HAP-1 (cell line): ENCODE measurements at places on chromosomes 2 and 18.

GRCh38 chr2:234189786-234190300, 139.3 kb downstream of the SPP2 start:
- no peak for DNase-seq

GRCh38 chr2:1484131-1484884, 71.0 kb downstream of the TPO start:
- no peak for DNase-seq

- no peak for DNase-seq
These were observed 22.1 kb downstream of the CHCHD5 start for GRCh38 chr2:112606547-112606946.

DNA sequence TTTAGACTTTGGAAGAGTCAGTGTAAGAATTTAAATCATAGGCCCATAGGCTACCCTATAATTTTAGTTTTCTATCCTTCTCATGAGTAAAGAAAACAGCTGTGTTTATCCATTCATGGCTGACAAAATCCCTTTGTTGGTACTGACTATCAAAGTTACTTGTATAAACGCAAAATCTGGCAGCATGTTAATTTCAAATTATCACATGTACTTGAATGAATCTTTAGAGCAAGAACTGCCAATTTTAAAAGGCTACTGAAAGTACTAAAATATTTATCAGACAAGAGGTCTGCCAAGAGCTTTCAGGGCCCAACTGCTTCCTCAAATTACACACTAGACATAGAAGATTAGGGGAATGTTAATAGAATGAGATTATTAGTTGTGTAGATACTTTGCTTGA, 66.6 kb downstream of the MYL12B start:
- DNase-seq = no peak

DNA sequence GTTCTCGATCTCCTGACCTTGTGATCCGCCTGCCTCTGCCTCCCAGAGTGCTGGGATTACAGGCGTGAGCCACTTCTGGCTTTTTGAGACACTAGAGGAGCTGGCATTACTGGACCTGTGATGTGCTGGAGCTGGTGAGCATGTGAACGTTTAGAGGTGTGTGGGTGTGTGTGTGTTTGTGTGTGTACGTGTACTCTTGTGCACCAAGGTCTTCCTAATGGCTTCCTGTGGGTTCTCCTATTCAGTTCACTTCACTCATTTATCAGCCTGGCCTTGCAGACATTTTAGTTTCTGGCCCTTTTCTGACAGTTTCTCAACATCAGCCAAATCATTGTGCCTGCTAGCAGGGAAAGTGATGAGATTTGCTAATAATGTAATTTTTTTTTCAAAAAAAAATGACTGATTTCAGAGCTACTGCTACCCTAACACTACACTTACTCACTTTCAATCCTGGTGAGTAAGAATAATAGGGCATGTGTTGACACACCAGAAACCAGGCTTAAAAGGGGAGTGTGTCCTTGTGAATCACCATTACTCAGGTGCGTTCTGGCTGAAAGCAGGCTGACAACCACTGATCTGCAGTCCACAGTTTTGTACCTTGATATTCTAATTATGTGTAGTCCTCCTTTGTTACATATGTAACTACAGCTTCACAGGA, 41.0 kb upstream of the ACTR3 start:
- no peak for DNase-seq

GRCh38 chr2:232541195-232541960, 1.9 kb downstream of the CHRNG start:
- no peak for DNase-seq

DNA sequence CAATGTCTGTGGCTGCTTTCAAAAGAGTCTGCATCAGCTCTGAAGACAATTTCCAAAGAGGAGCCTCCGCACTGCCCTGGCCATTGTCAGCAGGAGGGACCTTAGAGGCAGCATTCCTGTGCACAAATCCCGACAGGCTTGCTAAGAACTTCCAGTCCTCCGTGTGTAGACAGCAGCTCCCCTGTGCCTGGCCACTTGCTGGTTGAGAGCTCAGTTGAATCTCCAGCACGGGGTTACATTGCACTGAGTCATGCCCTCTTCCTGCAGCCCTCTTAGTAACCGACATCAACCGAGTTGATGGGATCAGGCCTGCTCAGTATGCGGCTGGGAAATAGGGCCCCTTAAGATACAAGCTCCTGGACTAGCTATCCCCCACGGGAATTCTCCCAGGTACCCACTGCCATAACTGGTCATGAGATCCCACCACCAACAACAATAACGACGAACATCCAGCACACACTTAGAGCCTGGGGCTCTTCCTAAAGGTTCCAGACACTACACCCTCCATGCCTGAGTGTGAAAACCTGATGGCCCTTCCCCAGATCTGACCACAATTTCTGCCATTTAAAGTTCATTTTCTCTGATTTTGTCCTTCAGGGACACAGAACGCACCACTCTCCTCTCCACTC, 12.0 kb downstream of the ATP6V1B1 start:
- DNase-seq = no peak

GRCh38 chr2:55962915-55963314, 39.3 kb upstream of the EFEMP1 start:
- no peak for DNase-seq

- DNase-seq = no peak
These were observed 121.2 kb downstream of the SPP2 start for GRCh38 chr2:234171666-234172065.

- DNase-seq = no peak
These were observed 181.1 kb upstream of the PGAP1 start for GRCh38 chr2:197107291-197108269.

DNA sequence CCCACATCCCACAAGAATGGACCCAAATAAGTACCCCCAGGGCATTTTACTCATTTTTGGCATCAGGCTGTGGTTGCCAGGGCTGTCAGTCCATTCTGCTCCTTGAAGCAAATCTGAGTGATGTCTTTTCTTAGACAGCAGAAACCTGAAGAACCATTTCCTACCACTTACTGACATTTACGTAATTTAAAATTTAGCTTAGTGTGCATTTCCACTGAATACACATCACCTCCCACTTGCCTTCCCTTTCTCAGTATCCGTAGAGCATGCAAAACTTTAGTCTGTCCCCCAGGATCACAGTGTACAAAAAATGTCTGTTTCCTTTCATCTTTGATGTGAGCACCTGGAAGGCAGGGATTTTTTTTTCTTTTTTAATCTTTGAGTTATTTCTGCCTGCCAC, 130.3 kb downstream of the XIRP2 start:
- DNase-seq = no peak

DNA sequence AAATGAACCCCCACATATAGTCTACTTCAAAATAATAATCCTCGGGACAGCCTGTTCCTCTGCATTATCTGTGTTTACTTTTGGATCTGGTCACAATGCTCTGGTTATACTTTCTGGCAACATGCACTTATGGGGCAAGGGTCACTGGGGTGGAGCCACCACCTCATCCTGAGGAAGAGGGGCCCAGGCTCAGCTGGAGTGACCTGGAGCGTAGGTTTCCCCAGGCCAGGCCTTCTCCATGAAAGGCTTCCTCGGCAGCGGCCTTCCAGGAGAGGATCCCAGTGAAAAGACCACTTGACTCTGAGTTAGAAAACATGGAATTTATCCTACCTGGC, 237.4 kb downstream of the SETBP1 start:
- no peak for DNase-seq

DNA sequence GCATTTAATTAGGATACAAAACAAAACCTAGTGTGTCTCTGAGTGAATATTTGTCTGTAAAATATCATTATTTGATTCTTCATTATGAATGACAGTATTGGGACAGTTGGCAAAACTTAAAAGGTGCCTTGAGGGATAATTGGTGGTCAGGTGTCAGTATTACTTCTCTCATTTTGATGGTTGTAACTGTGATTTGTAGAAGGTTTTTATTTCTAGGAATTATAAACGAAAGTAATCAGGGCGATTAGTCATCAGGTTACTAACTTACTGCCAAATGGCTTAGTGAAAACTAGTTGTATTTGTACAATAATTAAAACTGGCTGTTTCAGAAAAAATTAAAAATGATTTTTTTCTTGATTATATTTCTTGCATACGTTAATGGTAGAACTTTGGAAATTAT, 117.6 kb downstream of the BIRC6 start:
- DNase-seq = no peak

DNA sequence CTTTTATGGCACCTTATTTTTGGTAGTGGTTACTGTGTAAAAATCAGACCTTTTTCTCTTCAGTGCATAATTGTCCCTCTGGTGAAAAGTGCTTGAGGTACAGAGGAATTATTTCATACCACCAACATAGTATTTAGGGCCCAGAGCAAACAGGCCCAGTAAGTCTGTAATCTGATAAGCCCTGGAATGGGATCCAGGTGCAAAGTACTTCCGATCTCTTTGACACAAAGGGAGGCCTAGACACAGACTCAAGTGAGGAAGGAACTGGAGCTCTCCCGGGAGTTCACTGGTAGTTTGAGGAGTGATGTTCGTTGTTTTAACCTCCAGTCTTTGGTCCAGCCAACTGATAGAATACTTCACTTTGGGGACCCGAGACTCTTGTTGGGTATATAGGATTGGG, 57.4 kb downstream of the RAB31 start:
- no peak for DNase-seq

DNA sequence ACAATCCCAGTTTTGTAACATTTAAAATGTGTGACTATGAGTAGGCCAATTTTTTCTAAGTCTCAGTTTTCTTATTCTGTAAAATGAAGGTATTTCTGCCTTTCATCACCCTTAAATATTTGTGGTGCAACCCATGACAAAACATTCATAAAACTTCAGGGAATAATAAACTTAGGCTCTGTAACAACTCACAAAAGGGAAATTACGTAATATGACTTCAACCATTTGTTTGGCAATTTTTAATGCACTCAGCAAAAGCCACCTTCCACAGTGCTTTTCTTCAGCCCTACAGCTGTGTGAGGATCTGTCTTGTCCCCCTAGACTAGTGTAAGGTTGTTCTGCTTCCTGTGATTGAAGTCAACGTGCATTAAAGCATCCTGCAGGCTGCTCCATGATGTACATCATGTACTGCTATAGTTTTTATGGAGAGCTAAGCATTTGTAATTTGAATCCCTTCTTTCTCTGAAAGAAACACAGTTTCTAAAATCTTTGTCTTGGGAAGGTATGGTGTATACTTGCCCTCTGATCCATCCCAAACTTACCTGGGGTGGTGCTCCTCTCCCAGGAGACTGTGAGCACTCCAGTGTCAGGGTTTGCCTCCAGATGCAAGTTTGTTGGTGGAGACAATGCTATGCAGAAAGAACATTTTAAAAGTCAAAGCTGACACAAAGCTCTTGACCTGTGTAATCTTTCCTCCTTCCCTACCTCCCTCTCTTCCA, 39.1 kb downstream of the FN1 start:
- DNase-seq = no peak

DNA sequence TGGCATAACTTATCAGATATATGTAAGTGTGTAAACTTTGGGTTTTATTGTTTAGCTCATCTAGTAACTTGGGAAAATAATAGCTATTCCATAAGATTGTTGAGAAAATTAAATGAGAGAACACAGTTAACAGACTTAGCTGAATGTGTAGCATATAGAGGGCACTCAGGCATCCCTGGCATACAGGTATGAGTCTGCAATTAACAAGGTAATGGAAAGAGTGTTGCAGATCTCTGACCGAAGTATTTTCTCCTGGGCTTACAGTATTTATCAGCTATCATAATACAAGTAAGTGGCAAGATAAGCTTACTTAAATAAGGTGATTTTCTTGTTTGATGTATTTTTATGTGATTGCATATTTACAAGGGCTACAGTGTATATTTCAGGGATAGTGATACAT, 7.9 kb upstream of the COBLL1 start:
- DNase-seq = no peak

DNA sequence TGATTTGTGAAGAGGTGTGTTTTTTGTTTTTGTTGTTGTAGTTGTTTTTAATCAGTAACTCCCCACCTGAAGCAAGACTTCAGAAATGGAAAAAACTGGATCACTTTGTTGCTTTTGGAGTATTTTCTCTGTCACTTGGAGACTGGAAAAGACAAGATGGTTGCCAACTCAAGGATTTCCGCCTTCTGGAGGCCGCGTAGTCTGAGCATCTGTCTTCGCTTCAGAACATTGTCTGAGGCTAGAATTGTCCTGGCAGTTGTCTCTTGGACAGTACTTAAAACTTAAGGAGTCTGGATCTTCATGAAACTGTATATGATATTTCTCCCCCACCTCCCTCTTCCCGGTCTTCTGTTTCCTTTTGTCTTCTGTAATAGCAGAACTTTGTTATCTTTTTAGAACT, 67.7 kb downstream of the ARHGAP28 start:
- no peak for DNase-seq

GRCh38 chr2:240909216-240909974, 3.3 kb downstream of the CROCC2 start:
- DNase-seq = no peak

DNA sequence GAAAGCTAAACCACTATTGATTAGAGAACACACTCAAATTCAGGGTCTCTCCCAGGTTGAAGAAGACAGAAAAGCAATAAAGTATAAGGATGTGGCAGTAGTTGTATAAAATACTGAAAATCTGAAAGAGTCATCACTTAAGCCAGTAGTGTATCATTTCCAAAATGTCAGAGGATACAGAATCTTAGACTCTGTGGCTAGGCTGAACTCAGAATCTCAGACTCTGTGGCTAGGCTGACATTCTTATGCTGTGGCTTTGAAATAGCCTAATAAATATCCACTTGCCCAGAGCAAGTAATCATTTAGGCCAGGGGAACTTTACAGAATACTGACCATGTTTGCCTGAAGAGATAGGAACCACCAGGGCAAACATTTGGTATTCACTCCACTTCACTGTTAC, 13.1 kb downstream of the MCFD2 start:
- no peak for DNase-seq

DNA sequence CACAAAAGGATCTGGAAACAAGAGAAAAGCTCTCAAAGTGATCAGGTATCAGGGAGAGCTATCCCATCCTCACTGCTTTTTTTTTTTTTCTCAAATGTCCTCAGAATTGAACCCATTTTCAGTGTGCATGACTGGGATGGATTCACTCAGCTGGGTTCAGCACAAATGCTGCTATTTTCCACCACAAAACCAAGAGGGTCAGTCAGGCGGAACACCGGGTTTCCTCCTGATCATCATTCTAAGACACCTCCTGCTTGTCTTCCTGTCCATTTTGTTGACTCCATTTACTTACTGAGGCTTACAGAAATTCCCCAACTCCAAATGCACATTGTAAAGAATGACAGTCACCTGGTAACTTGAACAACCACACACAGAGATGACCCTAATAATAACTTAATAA, 39.9 kb downstream of the CYRIA start:
- DNase-seq = no peak

DNA sequence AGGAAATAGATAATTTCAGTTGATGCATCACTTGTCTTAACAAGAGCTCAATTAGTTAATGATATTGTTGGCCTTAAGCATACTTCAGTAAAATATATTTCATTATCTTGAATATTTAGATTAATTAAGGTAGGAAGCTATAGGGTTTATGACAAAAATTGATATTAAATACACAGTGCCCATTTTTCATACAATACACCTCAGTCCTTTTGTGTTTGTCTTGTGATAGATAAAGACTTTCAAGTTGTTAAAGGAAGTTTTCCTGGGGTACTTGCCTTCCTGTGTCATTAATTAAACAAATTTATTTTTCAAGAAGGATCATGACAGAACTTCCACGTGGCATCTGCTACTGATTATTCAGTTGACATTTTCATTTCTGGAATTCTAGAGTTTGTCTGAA, 420.5 kb downstream of the MTX2 start:
- DNase-seq = no peak

- no peak for DNase-seq
These were observed 70.2 kb upstream of the MEIS1 start for GRCh38 chr2:66364495-66365333.
